Stimulated activated CD4-positive, alpha-beta T cell treated with anti-CD3 and anti-CD28 coated beads, Interleukin-1b, Interleukin-23, amount 100 ng/mL, for 1 hour (primary cell): ENCODE measurements at places on chromosomes 4 and X.

- DNase-seq, result no peak
Measured at GRCh38 chrX:72306085-72306801, 529 bp upstream of the CITED1 start.

- DNase-seq, result no peak
Measured at GRCh38 chrX:124093222-124093621, 131.7 kb downstream of the STAG2 start.

DNA sequence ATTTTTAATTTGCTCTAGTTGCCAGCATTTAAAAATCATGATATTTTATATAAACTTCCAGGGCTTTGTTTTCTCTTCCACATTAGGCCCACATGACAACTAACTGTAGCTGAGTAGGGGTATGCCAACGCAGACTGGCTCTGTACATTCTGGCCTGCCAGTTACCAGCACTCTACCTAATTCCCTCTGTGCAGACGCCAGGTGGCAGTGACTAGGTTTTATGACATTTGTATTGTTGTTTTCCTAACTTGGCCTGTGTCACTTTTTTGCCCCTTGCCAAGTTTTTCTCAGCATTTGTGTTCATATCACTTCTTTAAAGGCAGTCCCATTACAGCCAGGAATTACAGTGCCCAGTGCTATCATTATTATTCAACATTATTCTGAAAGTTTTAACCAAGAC is 347.5 kb downstream of the NKX6-1 start:
- no peak for DNase-seq

- no peak for DNase-seq
Measured at GRCh38 chr4:41797260-41797659, 48.7 kb upstream of the PHOX2B start.

GRCh38 chr4:164408831-164409230 is 345.1 kb upstream of the SMIM31 start:
- no peak for DNase-seq

DNA sequence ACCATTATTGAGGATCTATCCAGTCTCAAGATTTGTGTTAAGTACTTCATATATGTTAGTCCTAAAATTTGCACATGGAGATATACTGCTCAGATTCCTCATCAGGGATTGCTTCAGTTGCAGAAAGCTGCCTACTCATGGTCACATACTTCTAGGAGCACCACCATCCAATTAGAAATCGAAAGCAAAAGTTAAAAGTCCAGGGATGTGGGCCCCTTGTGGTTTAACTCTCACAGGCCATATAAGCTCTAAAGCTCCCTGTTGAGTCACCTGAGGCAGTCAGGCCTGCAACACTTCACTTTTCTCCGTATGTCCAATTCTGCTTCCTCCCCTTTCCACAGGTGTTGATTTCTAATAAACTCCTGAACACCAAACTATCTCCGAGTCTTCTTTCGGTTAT is 84.2 kb downstream of the CNOT6L start:
- DNase-seq, result no peak

DNA sequence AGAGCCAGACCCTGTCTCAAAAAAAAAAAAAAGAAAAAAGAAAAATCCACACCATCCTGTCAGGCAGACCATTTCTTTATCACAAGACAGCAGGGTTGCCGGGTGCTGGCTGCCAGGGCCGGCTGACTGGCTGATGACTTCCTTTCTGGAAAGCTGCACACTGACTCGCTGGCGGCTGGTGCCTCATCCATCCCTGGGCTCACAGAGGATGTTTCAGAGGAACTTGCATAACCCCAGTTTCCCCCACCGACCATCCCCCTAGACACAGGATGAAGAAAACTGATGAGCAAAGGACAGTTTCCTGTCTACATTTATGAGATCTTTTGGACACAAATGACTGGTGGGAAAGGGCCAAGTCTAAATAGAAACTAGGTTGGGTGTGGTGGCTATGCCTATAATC is 14.1 kb downstream of the HPSE start:
- DNase-seq, result no peak

GRCh38 chr4:183823434-183823833 is 81.7 kb upstream of the STOX2 start:
- no peak for DNase-seq

GRCh38 chr4:110157580-110157979 is 40.8 kb downstream of the ELOVL6 start:
- no peak for DNase-seq

GRCh38 chr4:108971473-108971872 is 208.6 kb upstream of the ETNPPL start:
- no peak for DNase-seq

DNA sequence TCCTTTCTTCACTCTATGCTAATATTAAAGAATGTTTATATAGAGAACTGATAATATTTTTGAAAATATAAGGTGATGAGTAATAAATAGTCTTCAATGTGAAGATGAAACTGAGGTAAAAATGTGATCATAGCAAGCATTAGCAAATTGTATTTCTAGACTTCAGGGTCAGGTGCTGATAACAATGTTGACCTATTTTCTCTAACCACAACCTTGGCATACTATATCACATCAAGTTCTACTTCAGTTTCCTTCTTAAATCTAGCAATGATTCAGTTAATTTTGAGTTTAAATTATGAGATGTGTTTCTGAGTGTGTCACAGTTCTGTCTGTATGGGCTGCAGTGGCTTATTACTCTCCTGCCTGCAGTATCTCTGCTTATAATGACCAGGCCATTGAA is 209.4 kb downstream of the RAPGEF2 start:
- no peak for DNase-seq

- DNase-seq, result no peak
Measured at GRCh38 chrX:78769101-78769755, 21.7 kb downstream of the LPAR4 start.

DNA sequence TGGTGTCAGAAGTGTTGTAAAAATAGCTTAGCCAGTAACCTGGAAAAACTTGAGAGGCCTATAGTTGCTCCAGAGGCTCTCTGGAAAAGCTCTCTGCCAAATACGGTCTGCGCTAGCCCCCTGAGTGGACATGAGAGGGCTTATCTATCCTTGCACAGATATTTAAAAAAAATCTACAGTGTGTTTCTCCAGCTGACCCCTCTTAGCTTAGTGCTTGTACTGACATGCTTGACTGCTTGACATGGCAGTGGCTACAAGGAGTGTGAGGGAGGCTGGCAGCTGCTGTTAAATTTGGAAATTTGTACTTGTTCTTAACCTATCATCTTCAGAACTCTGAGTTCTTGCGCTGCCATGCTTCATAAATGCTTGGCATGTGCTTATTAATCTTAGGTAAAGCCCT is 229.2 kb downstream of the RBMX2 start:
- DNase-seq, result no peak

GRCh38 chr4:66048861-66049260 is 378.6 kb upstream of the EPHA5 start:
- no peak for DNase-seq

DNA sequence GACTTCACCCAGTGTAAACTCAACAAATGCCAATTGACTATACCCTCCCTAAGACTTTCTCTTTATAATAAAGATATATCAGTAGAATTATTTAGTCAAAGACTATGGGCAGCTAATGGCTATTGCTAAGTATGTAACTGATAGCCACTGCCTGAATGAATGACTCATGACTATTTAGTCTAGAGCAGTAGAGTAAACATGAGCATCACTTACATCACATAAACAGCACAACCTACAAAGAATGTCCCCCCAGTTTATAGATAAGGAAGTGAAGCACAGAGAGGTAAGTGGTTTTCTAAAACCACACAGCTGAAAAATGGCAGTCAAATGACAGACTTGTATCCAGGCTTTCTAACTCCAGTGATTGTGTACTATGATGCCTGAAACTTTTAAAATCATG is 507.0 kb downstream of the PPARGC1A start:
- DNase-seq, result no peak

- DNase-seq, result no peak
Measured at GRCh38 chr4:163598489-163598888, 104.0 kb downstream of the TMA16 start.

DNA sequence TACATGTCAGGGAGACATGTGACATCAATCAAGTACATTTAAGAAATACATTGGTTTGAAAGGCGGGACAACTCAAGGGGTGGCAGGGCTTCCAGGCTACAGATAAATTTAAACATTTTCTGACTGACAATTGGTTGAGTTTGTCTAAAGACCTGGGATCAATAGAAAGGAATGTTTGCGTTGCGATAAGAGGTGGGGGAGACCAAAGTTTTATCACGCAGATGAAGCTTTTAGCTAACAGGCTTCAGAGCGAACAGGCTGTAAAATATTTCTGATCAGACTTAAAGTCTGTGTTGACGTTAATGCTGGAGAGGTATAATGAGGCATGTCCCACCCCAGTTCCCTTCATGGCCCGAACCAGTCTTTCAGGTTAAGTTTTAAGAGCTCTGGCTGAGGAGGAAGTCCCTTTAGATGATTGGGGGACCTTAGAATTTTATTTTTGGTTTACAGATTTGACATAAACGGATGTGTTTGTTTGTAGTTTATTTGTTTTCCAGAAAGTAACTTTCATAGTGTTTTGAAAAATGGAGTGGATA is 346.7 kb upstream of the RASGEF1B start:
- DNase-seq, result no peak

DNA sequence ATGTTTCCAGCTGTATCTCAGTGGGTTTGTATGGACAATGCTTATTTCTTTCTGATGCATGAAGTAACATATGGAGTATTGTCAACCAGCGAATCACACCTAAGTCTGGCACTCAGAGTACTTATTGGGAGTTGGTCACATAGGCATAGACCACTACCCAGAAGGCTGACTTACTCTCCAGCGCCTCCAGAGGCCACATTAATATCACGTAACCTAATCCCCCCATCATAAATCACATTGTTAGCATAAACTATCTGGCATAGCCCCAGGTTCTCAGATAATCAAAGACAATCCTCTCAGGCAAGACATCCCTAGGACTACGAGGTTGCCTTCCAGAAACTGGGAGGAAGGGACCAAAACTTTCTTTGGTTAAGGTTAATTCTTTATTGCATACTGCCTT is 560.5 kb upstream of the PABPC4L start:
- DNase-seq, result no peak

DNA sequence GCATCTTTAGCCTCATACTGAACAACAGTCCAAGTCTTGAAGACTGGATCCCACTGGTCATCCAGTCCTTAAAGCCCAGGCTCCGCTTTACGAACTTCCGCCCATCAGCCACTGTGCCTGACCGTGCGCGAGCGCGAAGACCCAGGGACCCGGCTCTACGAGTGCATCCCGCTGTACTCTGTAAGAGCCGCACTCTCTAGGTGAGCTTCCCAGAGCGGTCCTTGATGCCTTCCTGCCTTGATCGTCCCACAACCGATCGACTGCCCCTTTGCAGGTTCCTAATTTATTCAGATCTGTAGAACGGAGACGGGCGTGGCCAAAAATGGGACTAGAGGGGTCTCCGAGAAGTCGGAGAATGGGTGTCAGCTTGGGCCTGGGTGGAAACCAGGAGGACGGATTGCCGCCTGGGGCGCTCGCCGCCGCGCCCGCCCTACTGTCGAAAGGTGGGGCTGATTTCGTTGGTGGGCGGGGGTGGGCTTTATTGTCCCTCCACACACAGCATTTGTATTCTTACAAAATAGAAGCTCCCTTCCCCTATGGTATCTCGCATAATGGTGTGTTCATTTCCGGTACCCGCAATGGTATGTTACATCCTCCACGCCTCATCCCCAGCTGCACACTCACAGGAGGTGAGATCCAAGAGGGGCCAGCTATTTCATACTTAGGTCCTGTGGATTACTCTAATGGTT is 42.3 kb upstream of the FAM156A start:
- no peak for DNase-seq

DNA sequence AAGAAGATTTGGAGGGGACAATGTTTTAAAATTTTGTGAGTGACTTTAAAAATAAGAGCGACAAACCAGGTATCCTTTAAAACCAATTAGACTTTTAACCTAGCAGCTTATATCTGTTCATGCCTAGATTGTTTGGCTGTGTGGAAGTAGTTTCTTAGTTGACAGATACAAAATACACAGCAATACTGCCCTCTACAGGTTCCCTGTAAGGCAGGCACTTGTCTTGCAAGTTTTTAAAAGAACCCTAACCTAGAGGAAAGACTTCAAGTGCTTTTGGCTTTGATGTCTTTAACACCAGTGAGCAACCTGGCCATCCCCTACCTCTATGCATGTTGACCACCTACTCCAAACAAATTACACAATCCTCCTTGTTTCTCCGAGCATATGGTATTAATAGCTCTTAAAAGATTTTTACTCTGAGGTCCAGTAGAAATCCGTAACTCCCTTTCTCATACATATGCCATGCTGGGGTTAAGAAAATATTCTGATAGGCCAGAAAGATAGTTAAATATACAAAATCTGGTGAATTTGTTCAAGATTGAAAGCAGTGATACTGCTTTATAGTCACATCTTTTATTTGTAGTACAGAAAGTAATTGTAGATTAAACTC is 273.0 kb downstream of the ARHGAP24 start:
- no peak for DNase-seq

DNA sequence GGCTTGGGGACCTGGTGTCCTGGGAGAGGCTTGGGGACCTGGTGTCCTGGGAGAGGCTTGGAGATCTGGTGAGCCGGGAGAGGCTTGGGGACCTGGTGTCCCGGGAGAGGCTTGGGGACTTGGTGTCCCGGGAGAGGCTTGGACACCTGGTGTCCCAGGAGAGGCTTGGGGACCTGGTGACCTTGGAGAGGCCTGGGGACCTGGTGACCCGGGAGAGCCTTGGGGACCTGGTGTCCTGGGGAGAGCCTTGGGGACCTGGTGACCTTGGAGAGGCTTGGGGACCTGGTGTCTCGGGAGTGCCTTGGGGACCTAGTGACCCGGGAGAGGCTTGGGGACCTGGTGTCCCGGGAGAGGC is 12.6 kb downstream of the SHOX start:
- DNase-seq, result no peak

GRCh38 chr4:53088152-53088551 is 226.0 kb downstream of the RASL11B start:
- DNase-seq, result no peak

DNA sequence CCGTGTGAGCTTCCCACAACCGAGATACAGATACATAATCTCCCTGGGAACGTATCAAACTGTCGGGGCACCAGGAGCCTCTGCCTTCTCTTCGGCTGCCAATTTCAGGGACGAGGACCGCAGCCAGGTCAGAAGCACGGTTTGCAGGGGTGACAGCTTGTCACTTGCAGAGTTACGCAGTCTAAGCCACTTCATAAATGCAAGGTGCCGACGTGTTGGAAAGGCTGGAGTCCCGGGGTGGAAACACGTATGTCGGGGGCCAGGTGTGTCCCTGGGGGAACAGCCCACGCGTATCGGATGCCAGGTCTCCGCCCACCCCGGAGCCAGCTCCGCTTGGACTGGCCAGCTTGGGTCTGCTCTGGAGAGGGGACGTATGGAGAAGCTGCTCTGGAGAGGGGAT is 76.3 kb upstream of the SHOX start:
- DNase-seq, result no peak

GRCh38 chrX:4944767-4945166 is 1231.3 kb upstream of the PRKX start:
- no peak for DNase-seq

DNA sequence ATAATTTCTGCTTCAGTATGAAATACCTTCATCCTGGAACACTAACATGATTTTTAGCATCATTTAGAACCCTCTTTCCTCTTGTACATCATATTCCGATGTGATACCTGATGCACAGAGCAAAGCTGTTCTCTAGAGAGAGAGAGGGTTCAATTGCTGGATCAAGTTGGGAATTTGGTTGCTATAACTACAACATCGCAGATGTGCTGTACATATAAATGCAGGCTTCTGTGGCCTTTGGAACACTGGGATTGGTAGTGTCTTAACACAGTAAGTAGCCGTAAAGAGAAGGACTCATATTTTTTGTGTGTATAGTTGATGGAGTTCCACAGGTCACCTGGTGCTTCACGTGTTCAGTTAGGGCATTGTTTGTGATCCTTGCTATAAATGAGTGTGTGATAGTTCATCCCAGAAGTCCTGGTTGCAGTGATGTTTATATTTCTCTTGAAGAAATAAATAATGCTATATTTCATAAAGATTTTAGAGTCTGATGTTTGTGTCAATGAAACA is 119.2 kb downstream of the RAPGEF2 start:
- no peak for DNase-seq
